ENCODE measurements at places on chromosomes 6 and 20.

DNA sequence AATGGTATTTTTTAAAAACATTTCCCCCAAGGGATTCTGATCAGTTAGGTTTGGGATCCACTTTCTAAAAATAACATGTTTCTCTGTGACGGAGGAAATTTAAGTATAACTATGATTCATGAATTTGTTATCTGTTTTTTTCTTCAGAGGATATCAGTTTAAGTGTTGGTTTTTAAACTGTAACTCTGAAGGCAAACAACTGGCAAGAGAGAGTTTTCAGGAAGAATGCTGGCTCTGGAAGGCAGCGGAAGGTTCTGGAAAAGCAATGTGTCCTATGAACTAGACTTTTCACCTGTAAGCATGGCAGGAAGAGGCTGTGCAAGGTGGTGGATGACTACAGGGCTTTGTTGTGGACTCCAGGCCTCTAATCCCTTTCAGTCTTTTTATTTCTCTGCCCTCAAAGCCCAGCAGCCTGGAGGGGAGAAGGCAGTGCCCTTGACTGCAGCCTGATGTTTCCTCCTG lies 153.1 kb downstream of the GMPR start:
- peak; percentile 27 for DNase-seq

DNA sequence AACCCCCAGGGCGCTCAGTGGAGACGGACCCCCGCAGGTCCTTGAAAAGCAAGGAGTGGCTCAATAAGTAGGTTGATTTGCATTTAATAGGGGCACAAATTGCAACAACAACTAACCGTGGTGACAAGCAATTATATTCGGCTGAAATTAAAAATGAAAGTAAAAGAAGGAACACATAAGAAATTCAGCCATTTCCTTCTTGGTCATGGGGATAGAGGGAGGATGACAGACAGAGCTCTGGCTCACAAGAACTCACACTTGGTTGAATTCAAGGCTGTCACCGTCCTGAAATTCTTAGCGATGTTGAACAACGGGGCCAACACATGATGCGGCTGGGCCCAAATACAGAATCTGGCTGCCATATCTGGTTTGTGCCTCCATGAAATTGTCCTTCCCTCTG lies 129.0 kb downstream of the EDN3 start:
- DNase-seq, result no peak

- DNase-seq, result no peak
Observed at GRCh38 chr6:93036835-93037234, 382.5 kb downstream of the EPHA7 start.

- no peak for DNase-seq
Observed at GRCh38 chr20:32678948-32679347, 5.2 kb upstream of the C20orf203 start.

GRCh38 chr20:19850198-19850533 lies 92.1 kb downstream of the RIN2 start:
- DNase-seq, result no peak

GRCh38 chr6:110816677-110817076 lies 1.4 kb upstream of the CDK19 start:
- no peak for DNase-seq

DNA sequence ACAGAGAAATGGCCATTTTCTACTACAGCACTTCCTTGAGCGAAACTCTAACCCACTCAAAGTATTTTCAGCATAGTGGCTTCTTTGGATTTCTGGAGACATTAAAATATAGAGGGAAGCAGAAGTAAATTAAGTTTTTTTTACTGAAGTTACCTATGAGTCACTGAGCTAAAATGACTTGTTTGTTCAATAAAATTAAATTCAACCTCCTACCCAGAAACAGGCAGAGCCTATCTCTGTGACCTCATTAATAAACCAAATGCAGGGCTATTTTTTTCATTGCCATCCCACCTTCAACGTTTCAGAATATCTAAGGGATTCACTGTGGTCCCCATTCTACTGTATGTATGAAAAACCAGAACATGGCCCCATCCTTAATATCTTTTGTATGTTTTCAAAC lies 133.0 kb downstream of the MTFR2 start:
- no peak for DNase-seq

- DNase-seq, result no peak
Observed at GRCh38 chr6:145562771-145563615, 172.3 kb downstream of the EPM2A start.

DNA sequence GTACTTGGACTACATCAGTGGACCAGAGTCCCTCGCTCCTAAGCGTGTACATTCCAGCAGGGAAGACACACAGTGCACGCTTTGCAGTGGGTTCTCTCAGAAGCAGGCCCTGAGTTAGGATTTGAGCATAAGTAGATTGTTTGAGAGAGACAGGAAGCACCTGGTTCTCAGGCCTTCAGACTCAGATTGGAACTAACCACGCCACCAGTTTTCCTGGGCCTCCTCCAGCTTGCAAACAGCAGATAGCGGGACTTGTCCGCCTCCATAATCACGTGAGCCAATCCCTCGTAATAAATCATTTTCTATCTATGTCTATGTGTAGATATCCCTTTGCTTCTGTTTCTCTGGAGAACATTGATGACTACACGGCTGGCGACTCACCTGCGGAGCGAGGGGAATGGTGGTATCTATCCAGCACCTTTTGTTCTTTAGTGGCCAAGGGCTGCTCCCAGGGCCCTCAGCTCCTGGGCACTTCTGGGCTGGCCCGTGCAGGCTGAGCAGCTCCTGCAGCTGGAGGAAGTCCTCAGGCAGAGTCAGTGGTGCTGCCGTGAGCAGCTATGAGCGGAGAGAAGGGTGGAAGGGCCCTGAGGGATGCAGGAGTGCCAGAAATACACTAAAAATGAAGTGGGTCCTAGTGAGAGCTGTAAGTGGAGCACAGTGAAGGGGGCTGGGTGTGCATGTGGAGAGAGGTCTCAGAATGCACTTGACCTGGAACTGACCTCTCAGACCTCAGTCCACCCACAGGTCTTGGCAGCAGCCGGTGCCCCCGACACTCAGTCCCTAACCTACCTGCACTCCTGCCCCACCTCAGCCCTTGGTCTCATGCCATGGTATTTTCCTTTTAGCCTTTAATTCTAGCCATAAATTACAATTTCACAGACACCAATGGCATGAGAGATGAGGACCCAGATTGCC lies 76.9 kb downstream of the STK35 start:
- DNase-seq, result peak; percentile 21

- DNase-seq, result no peak
Observed at GRCh38 chr6:40285996-40286395, 301.2 kb downstream of the LRFN2 start.

DNA sequence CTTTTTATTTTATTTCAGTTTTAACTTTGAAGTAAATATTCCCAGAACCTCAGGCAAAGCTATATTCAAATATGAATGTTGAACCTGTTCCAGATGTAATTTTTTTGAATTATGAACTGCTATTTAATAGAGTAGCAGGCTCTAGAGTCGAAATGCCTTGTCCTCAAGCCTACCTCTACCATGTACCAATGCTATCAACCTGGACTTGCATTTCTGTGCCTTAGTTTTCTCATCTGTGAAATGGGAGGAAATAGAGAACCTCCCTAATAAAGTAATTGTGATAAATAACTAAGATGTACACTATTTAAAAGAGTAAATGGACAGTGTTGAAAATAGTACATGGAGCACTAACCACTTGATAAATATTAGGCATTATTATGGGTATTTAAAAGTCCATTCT lies 551.6 kb upstream of the JARID2 start:
- DNase-seq, result no peak

DNA sequence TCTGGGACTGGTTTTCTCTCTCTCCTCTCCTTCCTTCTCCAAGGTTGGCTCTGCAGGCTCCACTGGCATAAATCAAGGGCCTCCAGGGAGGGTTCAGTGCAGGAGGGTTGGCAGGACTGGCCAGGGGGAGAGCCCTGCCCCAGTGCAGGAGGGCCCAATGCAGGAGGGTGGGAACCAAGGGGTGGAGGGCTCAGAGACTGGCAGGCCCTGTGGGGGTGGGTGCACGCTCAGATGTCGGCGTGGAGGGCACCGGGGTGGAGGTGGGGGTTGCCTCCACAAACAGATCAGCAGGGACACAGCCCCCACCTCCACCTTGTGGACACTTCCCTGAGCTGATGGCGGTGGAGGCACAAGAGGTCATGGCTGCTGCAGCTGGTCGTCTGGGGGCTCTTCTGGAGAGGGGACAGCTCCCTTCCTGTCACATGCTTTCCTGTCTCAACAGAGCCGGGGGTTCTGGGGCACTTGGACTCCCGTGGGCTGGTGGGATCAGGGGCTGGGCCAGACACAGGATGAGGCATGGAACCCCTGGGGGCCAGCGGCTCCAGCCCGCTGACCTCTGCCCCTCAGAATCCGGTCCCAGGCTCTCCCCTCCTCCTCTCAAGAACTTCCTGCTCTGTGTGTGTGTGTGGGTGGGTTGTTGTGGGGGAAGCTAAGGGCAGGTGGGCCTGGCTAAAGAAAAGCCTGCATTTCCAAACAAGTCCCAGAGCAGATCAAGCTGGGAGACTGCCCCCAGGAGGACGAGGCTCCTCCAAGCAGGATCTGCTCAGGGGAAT lies 2.7 kb upstream of the ABHD16B start:
- peak; percentile 45 for DNase-seq

GRCh38 chr6:27839626-27840475 lies 72.3 kb downstream of the OR2B2 start:
- DNase-seq, result peak; percentile 70

DNA sequence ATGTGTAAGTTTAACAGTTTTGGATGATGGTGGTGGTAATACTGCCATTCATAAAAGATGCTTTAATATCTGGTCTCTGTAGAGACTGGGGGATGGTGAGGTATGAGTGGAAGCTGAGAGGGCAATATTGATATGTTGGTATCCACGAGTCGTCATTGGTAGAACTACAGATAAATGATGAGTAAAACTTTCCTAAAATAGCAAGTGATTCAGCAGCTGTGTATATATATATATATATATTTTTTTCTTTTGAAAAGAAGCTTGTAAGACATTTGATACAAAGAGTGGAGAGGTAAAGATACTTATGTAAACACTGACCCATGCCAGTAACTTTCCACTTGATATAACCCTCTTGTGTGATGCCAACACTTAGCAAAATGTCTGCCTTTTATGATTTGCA lies 41.7 kb upstream of the CITED2 start:
- no peak for DNase-seq

GRCh38 chr6:46293641-46294316 lies 123.0 kb upstream of the ENPP5 start:
- no peak for DNase-seq

GRCh38 chr6:123550052-123550617 lies 86.6 kb downstream of the TRDN start:
- DNase-seq, result no peak

DNA sequence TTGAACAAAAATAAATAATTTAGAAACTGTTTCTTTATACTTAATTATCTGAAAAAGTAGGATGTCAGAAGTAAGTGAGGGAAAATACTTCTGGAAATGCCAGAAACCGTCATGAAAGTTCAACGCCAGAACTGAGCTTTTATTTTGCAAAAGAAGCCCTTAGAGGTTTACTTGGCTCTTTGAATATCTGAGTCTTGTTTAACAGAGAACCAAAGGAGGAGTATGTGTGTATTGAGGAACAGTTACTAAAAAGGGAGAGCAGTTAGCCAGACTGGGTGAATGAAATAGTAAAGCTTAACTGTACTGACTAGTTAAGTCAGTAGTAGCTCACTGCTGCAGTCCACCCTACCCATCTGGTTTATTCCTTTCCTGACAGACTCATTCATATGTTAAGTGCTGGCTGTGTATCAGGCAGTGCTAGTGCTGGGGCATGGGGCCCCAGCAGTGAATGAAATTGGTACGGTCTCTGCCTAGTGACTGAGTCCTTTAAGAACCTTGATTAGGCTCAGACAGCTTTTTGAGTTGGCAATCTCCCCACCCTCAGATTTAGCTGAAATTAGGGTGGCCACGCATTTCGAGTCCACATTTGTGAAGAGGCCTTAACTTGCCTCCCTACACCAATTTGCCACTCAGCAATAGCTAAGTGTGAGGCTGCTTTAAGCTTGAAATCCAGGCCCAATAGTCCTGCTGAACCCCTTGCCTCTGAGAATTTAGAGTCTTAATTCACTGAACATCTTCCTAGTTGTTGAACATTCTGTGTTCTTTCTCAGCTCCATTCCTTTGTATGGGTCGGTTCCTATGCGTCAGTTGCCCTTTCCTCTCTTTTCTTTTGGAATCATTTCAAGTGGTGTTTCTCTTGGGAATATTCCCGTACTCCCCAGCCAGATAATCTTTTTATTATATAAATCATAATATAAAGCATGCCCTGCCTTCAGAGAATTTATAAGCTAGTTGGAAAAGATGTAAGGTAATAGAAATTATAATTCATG lies 20.2 kb downstream of the MAP3K4 start:
- DNase-seq, result no peak

DNA sequence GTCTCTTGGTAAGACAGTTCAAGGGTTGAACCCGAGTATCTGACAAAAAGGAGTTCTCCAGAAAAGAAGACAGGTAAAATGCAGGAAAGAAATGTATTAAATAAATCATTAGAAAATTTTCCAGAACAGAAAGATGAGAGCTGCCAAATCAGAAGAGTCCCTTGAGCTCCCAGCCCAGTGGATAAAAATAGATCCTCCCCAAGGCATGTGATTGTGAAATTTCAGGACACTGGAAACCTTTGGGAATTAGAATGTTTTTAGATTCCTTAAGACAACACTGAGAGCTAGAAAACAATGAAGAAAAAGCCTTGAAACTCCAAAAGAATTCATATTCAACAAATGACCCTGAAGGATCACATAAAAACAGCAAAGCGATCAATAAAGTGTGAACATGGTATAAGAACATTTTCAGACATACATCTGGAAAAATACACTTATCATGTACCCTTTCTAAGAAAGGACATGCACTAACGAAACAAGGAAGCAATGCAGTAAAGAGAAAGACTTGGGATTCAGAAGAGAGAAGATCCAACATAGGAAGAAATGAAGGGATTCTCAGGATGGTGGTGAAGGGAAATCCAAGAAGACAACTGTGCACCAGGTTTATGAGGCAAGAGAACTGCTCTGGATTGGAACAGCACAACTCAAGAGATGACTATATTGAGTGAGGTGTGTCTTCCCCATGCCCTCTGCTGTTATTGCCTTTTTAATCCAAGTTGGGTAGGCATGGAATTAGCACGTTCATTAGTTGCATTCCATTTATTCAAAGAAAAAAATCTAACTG lies 390.4 kb downstream of the SYNE1 start:
- no peak for DNase-seq

DNA sequence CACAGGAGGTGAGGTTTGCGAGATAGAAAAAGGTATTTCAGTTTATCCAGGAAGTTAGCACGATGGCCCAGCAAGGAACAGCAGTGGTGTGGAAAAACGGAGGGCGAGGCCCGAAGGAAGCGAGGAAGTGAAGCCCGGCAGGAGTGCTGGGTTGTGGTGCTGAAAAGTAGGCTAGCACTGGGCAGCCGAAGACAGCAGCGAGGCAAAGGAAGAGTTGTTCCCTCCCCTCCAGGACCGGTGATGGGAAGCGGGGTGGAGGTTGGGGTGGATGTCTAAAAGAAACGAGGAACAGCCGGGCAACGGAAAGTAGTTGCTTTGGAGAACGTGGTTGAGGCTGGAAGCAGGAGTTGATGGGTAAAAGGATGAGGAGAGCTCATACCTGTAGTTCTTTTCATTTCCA lies 1.4 kb downstream of the METTL24 start:
- DNase-seq, result no peak

GRCh38 chr6:163712981-163713380 lies 298.5 kb downstream of the QKI start:
- DNase-seq, result no peak

Data from dermis microvascular lymphatic vessel endothelial cell (primary cell).